ENCODE measurements at places on chromosomes 6 and 20.

- DNase-seq, result peak; percentile 92
These were observed 297.4 kb downstream of the QKI start for GRCh38 chr6:163711615-163712565.

- DNase-seq, result no peak
These were observed 4.0 kb upstream of the FRMD1 start for GRCh38 chr6:168082860-168083513.

DNA sequence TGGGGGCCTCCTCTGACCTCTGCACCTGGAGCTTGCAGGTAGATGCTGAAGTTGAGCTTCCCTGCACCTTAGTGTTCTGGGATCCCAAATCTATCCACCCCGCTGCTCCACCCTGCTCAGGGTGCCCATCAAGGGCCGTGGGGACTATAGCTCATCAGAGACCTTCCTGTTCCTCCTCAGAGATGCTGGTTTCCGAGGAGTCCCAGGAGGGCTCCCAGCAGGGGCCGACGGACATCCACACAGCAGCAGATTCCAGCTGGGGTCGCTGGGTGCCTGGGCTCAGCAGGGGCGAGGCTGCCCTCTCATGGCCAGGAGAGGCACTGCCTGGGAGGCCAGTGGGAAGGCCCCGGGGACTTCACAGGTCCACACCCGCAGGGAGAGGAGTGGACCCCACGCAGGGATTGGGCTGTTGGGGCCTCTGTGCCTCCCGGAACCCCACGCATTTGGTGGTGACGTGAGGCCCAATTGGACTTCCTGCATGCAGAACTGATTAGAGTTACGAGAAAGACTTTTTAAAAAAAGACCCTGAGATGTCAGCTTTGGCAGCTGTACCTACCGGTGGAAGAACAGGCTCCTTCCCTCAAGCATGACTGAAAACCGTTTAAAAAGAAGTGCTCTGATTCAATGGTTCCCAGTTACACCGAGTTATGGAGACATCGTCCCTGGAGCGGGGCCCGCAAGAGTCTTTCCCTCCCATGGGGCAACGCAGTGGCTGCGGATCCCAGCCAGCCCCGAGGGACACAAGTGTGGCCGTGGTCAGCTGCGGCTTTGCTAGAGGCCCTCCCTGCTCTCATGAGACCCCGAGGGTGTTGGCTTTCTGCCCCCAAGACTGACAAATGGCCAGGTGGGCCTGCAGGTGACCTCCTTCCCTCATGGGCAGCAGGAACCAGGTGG is 25.3 kb upstream of the SLCO4A1 start:
- peak; percentile 70 for DNase-seq

- DNase-seq, result no peak
These were observed 501.4 kb downstream of the BCKDHB start for GRCh38 chr6:80607811-80608391.

DNA sequence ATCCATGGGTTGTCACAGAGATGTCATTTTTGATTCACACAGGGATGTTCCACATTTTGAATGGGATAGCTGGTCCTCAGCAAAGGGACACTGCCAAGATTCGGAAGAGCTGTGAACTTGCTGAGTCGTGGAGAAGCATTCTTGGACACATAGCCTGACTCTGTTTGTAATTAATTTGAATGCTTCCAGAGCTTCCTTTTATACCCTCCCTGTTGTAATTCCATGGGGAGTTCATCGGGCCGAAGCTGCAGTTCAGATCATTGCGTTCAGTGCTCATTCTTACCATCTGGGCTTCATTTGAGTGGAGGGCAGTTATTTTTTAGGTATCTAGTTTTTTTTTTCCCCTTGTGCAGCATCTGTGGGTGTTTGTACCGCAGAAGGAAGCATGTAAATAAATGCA is 126.5 kb downstream of the SLC24A3 start:
- DNase-seq, result no peak

- no peak for DNase-seq
These were observed 445.6 kb upstream of the SOX4 start for GRCh38 chr6:21147995-21148394.

DNA sequence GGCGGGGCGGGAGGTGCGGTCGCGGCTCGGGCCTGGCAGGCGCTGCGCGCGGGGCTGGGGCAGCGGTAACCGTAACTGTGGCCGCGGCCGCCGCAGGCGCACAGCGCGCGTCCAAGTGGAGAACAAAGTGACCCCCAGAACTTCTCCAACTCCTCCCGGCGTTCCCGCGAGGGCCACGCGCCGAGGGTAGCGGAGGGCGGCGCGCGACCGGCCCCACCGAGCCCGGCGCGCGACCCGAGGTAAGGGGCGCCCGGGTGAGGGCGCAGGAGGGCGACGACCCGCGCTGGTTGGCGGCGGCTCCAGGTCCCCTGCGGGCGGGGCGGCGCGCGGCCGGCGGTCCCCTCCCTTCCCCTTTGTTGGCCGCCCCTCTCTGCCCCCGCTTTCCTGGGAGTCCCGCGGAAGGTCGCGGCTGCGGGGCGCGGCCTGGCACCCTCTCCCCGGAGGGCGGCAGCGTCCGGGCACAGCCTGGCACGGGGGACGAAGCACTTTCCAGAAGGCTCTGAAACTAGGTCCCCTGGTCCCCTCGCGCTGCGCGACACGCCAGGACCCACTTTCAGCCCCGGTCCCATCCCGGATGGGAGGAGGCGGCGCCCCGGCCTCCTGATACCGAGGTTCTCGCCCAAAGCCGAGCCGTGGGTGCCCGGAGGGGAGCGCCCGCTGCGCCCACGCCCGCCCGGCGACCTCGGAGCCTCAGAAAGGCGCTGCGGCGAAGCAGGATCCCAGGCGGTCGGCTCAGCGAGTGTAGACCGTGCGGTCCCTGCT is at the start of gene TIAM2:
TSS of gene TIAM2 (plus strand) at position 62 of the 762 bp plus-strand sequence. CDS start 133,909 bp downstream, outside the sequence.
- peak; percentile 66 for DNase-seq

GRCh38 chr6:116298973-116299372 is 19.2 kb upstream of the TSPYL1 start:
- DNase-seq, result no peak

DNA sequence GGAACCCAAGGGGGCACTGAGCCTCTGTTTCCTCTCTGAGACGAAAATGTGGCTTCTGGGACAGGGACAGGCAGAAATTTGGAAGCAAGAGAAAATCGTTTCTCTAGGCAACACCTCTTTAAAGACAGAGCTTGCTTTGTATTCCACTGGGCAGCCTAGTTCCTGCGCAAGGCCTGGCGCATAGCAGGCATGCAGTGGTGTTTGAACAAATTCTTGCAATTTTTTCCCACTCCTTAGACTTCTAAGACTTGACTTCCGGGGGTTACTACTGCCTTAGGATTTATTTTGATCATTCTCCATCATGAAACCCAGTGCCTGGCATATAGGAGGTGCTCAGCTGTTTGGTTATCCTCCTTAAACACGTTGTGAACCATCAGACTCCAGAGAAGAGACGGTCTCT is 249.0 kb upstream of the KCNG1 start:
- DNase-seq, result no peak

- DNase-seq, result no peak
These were observed 7.9 kb upstream of the PABPC1L start for GRCh38 chr20:44901974-44902373.

GRCh38 chr6:140811642-140812041 is 1321.1 kb upstream of the GJE1 start:
- no peak for DNase-seq

DNA sequence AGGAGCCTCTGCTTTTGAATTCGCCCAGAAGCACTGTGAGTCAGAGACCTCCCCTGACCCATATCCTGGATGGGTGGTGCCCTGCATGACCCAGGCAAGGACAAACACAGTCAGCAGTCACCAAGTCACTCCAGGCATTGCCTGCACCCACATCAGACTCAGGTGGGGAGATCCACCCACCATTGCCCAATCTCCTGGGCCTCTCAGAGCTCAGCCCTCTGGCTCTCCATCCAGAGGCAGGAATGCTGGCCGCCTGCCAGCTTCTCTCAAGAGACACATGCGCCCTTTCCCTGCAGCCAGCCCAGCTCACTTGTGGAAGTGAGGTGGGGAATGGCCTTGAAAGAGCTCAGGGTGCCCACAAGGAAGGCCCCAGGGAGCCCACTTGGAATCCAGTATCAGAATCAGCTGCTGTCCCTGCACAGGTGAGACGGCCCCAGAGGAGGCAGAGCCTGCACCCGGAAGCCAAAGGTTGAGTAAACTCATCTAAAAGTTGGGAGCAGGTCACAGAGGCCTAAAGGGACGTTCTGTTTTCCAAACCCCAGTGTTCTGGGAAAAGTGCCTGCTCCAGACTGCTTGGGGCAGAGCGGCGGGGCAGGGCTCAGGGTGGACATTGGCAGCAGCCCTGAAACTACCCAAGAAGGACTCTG is 129.8 kb downstream of the PREX1 start:
- DNase-seq, result peak; percentile 62

DNA sequence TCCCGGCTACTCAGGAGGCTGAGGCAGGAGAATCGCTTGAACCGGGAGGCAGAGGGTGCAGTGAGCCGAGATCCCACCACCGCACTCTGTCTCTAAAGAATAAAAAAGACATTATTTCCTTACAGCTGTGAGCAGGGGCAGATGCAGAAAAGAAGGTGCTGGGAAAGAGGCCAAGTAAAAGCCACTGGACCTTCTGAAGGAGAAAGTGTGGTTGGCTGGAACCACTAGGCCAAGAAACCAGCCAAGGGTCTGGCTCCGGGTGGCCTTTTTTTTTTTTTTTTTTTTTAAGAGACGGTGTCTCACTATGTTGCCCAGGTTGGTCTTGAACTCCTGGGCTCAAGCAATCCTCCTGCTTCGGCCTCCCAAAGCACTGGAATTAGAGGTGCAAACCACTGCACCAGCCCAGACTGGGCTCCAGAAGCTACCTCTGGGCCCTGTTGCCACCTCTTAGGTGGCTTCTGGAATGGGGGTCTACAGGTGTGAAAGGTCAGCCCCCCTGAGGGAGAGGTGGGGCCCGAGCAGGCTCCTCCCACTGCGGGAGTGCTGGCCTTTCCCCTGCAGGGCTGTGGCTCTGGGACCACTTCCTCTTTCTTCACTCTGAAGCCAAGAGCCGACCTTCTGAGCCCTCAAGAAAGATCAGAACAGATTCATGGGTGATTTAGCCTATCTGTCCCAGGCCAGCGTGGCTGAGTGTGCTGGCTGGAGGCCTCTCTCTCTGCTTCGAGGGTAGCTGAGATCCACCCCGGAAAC is at the start of gene FGD2:
TSS of gene FGD2 (plus strand) at position 595 of the 750 bp plus-strand sequence. CDS start 163 bp downstream, outside the sequence.
- no peak for DNase-seq

DNA sequence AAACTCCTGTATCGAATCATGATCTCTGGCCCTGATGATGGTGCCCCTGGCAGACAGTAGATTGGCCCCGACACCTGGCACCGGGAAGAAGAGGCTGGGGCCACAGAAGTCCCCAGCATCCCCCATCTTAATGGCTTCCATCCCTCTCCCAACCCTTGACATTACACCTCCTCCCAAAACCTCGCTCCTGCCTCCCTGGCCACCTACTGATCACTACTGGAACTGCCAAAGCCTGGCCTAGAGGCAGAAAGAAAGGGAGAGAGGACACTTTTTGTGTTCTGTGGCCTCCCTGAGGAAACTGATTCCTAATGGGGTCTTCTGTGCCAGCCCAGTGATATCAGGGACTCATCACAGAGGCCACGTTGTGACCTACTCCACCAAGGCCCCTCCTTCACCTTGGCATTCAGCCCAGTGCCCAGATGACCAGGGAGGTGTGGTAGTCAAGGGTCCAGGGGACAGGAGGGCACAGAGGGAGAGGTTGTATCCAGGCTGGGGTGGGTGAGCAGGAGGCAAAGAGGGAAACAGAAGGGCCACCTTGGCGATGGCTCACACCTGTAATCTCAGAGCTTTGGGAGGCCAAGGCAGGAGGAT is 6.1 kb downstream of the C20orf173 start:
- no peak for DNase-seq

DNA sequence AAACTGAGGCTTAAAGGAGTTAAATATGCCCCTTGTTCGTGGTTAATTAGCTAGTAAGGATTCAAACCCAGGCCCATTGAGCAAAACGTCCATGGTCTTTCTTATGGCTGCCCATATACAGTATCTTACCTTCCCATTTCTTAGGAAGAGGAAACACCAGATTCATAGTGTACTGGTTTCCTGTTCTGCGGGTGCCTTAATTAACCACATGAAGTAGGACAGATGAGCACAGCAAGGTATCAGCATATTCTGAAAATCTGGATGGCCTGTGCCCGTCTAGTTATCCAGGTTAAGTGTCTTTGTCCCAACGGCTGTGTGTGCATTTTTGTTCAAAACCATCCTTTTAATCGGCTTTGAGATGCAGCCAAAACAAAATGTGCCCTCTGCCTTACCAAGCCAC is 93.4 kb upstream of the TRAF3IP2 start:
- DNase-seq, result no peak

GRCh38 chr6:155946860-155947259 is 491.2 kb upstream of the NOX3 start:
- DNase-seq, result no peak

- DNase-seq, result no peak
These were observed 8.1 kb upstream of the BCKDHB start for GRCh38 chr6:80098392-80098791.

DNA sequence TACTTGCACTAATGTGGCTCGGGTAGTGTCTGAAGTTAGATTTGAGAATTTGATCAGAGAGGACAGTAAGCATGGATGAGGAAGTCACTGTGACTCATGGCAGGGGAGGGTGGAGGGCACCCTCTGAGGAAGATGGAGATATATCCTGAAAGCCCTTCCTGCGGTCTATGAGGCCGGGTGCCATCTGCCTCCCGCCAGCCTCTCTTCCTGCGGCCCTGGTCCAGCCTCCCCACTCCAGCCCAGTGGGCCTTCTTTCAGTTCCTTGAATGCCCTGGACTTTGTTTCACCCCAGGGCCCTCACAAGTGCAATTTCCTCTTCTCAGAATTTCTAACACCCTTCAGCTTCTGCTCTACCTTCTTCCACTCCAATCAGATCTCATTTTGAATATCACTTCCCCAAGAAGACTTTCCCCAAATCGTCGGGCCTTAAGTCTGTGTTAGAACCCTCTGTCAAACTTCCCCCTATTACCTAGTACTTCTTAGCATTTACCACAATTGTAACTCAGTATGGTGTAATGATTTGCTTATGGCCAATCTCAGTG is 20.2 kb upstream of the TNFAIP3 start:
- DNase-seq, result peak; percentile 51

GRCh38 chr6:119527231-119527578 is 177.6 kb upstream of the MAN1A1 start:
- DNase-seq, result no peak

GRCh38 chr6:44227148-44227793 is 3.9 kb downstream of the SLC29A1 start:
- DNase-seq, result peak; percentile 53

GRCh38 chr20:22686097-22686496 is 101.7 kb upstream of the FOXA2 start:
- peak; percentile 61 for DNase-seq

GRCh38 chr6:7587631-7588100 is 2.3 kb upstream of the SNRNP48 start:
- no peak for DNase-seq

DNA sequence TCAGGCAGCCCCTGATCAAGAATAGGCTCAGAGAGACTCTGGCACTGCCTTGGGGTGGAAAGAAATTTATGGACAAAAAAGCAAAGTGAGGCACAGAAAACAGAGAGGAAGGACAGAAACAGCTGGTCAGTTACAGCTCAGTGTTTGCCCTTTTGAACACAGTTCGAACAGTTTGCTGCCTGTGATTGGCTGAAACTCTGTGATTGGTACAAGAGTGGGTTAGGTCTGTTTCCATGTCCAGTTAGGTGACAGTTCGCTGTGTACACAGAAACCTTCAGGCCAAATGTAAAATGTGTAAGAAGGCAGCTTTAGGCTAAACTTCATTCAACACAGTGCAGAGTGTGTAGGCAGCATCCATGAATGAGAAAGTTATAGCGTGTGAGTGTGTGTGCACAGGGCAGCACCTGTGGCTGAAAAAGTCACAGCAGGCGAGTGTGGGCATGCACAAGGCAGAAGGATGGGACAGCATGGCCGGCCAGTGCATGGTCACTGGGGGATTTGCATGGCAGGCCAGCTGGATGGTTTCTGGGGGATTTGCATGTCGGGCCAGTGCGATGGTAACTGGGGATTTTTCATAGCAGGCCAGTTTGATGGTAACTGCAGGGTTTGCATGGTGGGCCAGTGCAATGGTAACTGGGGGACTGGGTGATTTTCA is 75.4 kb upstream of the FRMD1 start:
- DNase-seq, result no peak

Data from femur (tissue), 1 donor.